ENCODE measurements at places on chromosomes 6 and 20. TPM values are rescaled to one million over a fixed set of nuclear protein-coding genes. Genes with fewer than 3 reads are reported as not detected.
A peak's percentile ranks its signal among the peaks of the same experiment; 100 is the strongest.

TFAP2C gene
- total RNA-seq, result 0.20 TPM

EPPIN gene
- not detected for total RNA-seq

DNA sequence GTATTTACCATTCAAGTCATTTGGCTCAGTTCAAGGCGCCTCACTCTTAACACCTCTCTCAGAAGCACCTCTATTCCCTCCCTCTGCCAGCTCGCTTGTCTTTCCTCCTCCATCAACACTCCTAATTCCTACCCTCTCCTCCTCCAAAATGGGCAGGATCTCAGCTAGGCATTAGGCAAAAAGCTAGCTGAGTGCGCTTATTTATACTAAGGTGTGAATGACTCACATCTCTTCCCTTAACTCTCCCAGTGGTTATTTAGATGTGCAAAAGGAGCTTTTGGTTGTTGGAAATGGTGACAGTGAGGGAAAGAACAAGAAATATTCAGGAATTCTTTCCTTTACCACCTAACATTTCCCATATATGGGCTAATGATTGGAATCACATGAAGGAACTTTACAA lies 29.1 kb downstream of the PACSIN1 start:
- DNase-seq, result no peak

GRCh38 chr20:48772183-48772976 lies 55.4 kb downstream of the PREX1 start:
- DNase-seq, result peak; percentile 77

DNA sequence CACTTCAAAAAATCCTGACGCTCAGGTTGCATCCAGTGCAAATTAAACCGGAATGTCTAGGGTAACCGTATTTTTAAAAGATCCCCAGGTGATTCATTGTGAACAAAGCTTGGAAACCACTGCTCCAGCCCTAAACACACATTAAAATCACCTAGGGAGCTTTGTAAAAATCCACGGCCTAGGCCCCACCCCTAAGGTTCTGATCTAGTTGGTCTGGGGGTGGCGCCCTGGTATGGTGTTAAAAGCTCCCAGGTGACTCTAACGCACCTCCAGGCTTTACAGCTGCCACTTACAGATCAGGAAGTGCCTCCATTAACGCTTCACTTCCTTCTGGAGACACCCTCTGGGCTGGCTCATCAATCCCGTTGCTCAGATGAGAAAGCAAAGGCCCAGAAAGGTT lies 92.2 kb downstream of the GRM4 start:
- DNase-seq, result no peak

DNA sequence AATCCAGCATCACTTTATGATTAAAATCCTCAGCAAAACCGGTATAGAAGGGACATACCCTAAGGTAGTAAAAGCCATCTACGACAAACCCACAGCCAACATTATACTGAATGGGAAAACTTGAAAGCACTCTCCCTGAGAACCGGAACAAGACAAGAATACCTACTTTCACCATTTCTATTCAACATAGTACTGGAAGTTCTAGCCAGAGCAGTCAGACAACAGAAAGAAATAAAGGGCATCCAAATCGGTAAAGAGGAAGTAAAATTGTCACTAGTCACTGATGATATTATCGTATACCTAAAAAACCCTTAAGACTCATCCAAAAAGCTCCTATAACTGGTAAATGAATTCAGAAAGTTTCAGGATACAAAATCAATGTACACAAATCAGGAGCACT lies 33.3 kb downstream of the BLOC1S5 start:
- DNase-seq, result no peak

DNA sequence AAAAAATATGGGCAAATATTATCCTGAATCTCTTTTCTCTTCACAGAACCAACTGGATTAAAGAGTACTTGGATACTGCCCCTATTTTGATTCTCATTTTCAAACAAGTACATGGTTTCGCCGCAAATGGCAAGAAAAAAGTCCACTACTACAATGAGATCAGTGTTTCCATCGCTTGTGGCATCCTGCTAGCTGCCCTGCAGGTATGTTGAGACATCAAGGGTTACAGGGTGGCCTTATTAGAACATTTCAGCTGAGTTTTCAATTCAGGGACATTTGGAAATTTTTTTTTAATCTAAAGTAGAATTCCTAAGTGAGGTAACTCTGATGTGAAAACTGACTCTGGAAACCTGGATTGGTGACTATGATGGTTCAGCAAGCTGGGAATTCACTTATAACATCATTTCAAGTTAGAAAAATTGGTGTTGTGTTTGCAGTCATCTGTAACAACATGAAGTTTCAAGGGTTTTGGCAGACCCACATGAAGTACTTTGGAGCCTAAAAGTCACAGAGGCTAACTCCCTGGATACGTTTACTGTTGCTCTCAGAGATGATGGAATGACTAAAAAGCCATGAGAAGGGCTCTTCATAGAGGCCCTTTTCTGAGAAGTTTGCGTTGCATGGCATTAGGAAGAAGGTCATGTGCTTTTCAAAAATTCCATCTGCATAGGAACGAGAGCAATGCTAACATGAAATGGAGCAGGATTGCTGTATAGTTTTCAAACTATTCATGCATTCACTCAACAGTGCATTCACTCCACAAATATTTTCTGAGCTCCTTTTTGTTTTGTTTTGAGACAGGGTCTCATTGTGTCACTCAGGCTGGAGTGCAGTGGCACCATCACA lies 25.5 kb downstream of the IYD start:
- no peak for DNase-seq

GRCh38 chr6:81172056-81172740 lies 580.3 kb downstream of the TENT5A start:
- DNase-seq, result peak; percentile 20
